ENCODE measurements at places on chromosomes 1 and 21.

DNA sequence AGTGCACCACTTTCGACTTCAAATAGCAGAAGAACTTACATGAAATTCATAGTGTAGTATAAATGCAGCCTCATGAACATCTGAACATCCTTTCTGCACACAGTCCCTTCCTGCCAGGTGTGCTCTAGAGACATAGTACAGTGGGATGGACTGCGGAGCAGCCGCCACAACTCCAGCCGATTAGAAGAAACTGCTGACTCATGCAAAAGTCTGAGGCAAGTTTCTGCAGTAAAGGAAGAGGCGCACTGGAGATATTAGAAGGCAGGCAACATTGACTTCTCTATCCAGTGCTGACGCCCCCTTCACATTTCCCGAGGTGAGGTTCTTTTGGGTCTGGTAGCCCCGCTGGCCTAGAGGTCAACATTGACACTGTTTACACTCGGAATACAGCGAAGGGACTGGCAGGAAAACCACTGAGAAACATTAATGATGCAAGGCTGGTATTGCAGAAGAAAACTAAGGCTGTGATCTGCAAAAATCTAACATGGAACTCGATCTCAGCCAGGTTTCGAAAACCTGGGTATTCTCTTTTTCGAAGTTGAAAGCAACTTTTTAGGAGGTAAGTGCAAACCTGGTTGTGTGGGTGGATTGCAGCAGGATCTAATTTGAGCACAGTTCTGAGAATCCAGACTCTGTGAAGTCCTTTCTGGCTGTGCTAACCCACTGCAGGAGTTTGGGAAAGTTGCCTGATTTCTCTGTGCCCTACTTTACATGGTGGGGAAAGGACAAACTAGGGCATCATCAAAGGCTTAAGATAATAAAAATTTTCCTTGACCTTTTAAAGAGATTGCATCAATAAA is 90.7 kb downstream of the CDC7 start:
- DNase-seq, result no peak

GRCh38 chr1:156372265-156372586 is 3.2 kb downstream of the RHBG start:
- no peak for DNase-seq

- no peak for DNase-seq
These were observed 13.2 kb upstream of the GRIK3 start for GRCh38 chr1:37047542-37047941.

- peak; percentile 75 for DNase-seq
These were observed 184.5 kb upstream of the KAZN start for GRCh38 chr1:14413819-14414490.

DNA sequence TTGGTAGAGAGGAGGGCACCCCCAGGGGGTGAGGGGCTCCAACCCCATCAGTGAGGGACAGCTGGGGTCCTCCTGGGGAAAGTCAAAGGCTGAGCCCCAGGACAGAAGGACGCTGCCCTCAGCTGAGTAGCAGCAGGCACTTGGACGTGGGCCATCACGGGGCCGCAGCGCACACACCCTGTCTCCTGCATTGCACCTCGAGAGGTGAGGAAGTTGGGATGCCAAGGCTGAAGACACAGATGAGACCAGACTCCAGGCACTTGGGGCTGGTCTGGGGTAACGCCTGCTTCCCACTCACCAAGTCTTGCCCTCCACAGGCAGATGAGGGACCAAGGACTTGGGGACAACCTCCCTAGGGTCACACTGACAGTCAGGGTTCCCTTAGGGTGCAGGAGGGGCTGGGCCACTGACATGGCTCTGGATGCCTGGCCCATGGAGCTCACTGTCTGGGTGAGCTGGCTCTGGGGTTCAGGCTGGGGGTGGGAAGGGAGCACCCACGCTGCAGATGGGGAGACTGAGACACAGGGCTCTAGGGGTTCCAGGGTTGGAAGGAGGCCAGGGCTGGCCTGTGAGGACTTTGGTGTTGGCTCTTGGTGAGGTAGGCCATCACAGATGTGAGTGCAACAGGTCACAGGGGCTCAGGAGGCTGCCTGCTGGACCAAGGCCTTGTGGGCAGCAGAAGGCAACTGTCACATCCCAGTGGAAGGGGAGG is 16.6 kb upstream of the ZNF678 start:
- no peak for DNase-seq

DNA sequence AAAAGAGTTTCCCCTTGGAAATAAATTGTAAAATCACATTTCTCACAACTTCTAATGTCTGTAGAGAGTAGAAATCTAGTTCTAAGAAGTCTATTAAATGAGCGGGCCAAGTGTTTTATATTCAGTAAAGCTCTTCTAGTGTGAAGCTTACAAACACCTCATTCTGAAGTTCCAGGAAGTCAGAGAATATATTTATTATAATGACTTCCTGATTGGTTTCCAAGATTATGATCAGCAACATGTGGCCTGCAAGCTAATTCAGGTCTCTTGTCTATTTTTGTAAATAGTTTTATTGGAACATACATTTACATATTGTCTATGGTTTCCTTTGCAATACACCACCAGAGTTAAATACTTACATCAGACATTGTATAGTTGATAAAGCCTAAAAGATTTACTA is 603.9 kb downstream of the AMY1C start:
- no peak for DNase-seq
